ENCODE measurements at places on chromosomes 1 and 21.

- DNase-seq: no peak
Measured at GRCh38 chr1:226682871-226683814, 55.9 kb downstream of the ITPKB start.

GRCh38 chr1:110604586-110605148 is 1.5 kb downstream of the KCNA2 start:
- no peak for DNase-seq

DNA sequence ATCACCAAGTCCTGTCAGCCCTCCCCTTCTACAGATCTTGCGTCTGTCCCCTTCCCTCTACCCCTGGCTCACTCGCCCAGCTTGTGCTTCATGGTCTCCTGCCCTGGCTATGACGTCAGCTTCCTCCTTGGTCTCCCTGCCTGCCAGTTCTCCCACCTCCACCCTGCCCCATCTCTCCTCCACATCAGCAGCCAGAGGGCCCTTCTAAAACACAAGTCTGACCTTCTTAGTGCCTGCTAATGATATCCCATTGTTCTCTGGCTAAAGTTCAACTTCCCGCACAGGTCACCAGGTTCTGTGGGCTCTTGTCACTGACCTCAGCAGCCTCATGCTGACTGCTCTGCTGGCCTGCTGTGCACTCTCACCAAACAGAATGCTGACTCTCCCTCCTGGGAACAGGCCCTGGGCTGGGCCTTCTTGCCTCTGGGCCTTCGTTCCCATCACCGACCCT is 24.7 kb upstream of the MYCL start:
- no peak for DNase-seq

GRCh38 chr1:175197531-175197930 is 5.0 kb upstream of the KIAA0040 start:
- no peak for DNase-seq

DNA sequence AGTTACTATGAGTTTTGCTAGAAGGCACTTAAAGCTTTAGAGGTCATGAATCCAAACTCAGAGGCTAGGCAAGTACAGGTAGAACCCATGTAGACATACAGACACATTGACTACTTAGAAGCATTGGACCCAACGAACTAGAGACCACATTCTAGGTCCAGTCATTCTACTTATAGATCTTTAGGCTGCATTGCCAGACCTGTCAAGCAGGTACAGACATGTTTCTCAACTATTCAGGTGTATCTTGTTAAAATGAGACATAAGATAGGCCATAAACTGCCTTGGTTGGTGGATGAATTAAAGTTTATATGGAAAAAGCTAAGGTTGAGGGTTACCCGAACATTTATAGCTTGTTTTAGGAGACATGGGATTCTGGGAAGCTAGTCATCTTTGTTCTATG is 6.5 kb downstream of the ZP4 start:
- DNase-seq: no peak

DNA sequence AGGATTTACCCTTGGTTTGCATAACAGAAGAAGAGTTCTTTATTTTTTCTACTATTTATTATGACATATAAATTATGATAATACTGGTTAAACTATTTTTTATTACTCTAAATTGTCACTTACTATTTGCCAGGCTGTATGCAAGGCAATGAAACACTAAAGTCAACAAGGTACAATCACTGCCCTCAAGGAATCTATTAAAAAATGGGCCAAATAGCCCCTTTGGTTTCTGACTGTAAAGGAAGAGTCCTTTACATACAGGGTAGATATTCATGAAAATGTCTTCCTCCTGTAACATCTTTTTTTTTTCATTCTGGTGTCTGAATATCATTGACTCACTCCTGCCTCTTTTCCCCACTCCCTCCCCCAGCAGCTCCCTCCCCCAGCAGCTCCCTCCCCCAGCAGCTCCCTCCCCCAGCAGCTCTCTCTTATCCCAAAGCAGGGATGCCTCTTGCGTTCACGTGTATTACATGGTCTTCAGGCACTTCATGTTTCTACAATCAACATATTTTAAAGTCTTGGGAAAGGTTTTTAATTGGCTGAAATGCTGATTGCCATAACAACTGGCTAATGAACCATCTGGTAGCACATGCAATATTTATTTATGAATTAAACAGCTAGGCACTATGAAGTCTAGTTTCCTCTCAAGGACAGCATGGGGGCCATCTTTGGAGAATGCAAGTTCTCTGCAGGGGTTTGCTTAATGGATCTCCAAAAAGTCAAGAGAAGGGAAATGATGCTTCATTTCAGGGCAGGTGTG is 400.4 kb upstream of the PLXNA2 start:
- no peak for DNase-seq

- DNase-seq: no peak
Measured at GRCh38 chr1:184497959-184498723, 111.3 kb downstream of the C1orf21 start.

GRCh38 chr1:145906954-145907753 is 2.7 kb downstream of the ITGA10 start:
- DNase-seq: no peak

DNA sequence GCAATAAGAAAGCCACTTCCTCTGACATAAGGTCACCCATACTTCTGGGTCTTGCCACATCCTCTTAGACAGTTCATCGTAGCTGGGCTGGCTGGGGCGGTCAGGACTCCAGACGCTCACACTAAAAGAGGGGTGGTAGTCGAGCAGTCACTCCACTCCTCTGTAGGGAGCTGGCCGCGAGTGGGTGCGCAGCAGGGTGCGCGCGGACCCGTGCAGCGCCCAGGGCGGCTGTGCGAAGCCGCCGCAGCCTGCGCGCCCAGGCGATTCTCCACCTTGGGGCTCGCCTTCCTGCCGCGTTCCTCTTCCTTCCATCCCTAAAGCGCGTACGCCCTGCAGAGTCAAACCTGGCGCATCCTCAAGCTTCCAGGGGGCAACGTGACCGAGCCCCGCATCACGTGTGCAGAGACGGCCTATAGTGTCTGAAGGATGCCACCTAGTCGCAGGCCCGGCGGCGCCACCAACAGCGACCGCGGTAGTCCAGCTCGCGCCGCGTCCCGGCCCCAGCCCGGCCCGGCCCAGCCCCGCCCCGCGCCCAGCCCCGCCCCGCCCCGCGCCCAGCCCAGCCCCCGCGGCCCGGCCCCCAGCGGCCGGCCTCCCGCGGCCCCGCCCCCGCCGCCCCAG is 360 bp upstream of the PRDX6 start:
- peak; percentile 38 for DNase-seq

GRCh38 chr1:179870870-179871269 is 6.7 kb downstream of the TOR1AIP2 start:
- DNase-seq: no peak

GRCh38 chr1:229028987-229029878 is 241.7 kb upstream of the RAB4A start:
- DNase-seq: no peak

GRCh38 chr1:14599183-14599791 is 802 bp downstream of the KAZN start:
- DNase-seq: no peak

Data from T follicular helper cell (primary cell).